SK-N-MC (cell line): ENCODE measurements at places on chromosomes 13 and 19.

DNA sequence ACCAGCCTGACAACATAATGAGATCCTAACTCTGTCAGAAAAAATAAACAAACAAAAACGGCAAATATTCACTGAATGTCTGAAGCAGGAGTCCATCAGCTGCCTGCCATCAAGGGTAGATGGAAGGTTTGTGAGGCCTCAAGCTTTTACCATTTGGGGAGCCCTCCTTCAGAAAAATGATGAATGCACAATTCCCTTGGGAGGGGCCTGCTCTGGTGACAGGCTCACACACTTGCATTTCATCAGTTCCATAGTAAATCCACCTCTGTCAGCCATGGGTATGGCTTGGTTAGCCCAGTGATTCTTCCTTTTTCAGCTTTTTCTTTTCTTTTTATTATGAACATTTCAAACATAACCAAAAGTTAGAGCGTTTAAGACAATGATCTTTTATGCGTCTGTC, 26.3 kb upstream of the KATNAL1 start:
- no peak for DNase-seq

DNA sequence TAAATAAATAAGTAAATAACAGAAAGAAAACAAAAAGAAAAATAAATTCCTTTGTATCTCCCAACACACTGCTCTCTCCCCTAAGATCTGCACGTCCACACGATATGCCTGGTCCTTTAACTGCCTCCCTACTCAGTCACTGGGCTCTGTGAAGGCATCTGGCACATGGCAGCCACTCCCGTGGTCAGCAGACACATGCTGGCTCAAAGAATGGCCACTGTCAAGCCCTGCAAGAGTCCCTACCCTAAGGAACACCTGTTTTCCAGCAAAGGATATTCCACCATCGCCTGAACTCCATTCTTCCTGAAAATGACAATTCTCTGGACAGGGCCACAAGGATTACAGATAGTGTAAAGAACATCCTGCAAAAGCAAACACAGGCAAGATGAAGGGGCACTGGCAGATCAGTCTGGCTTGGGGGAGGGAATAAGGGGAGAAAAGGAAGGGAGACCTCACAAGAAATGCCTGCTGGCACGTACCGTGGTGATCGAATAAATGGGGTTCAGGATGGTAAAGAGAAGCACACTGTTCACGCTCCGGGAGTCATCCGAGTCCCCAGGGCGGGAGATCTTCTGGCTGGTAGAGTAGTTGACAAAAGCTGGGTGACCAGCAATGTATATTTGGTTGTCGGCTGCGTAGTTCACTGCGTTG, 4.3 kb downstream of the HNRNPL start:
- no peak for DNase-seq

GRCh38 chr19:2468596-2468995, 7.3 kb upstream of the GADD45B start:
- no peak for DNase-seq

DNA sequence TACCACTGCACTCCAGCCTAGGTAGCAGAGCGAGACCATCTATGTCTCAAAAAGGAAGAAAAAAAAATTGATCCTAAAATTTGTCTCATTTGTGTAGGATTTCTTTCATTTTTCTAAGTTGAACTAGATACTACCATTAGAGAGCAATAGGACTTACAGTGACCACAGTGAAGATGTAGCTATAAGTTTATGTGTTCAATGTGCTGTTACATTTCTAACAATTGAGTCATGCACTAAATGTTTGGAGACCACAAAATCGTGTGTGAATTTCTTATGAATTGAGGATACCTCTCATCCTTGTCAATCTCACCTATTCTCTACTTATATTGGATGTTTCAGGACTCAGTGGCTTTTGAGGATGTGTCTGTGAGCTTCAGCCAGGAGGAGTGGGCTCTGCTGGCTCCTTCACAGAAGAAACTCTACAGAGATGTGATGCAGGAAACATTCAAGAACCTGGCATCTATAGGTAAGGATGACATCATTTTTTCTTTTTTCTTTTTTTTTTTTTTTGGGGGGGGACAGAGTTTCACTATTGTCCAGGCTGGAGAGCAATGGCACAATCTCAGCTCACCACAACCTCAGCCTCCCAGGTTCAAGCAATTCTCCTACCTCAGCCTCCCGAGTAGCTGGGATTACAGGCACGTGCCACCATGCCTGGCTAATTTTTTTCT, 12.8 kb downstream of the ZNF791 start:
- no peak for DNase-seq

- no peak for DNase-seq
These were observed 19.9 kb downstream of the NOSIP start for GRCh38 chr19:49560358-49560900.

DNA sequence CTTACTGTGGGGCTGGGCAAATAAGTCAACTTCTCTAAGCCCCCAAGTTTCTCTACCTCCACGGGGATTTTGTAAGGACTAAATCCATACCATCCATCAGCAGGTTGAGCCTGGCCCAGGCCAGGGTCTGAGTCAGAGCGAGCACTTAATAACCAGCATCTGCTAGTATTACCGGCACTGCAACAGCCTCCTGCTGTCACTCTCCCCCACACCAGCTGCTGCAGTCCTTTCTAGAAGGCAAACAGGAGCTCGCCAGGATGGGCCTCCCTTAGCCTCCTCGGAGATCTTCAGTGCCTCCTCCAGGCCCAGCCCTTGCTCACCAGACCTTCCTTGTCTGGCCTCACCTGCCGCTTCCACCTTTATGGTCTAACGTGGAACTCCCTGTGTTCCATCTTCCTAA, 3.2 kb downstream of the NAPA start:
- no peak for DNase-seq

- DNase-seq: no peak
These were observed 27.8 kb downstream of the COG3 start for GRCh38 chr13:45492538-45492937.

- DNase-seq: no peak
These were observed 14.1 kb downstream of the RNF113B start for GRCh38 chr13:98162935-98163334.

GRCh38 chr13:110626521-110626920, 11.2 kb downstream of the NAXD start:
- no peak for DNase-seq

DNA sequence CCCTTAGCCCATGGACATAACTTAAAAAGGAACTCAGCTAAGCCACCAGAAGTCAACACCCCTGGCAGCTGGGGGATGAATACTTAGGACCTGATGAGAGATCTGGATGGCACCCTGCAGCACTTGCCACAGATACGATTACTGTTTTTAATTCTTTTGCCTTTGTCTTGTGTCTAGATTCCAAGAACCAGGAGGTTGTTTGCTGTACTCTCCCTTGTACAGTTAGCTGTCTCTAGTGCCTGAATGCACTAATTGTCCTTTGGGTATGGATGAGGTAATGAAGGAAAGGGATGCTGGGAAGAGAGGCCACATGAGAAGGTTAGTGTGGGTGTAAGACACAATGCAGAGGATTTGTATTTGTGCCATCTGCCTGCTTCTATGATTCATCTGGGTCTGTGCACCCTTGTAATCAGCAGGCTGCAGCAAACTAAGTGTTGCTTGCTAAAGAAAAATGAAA, 385.8 kb downstream of the KCNRG start:
- no peak for DNase-seq

GRCh38 chr19:29687244-29687896, 22.1 kb downstream of the PLEKHF1 start:
- DNase-seq: no peak

DNA sequence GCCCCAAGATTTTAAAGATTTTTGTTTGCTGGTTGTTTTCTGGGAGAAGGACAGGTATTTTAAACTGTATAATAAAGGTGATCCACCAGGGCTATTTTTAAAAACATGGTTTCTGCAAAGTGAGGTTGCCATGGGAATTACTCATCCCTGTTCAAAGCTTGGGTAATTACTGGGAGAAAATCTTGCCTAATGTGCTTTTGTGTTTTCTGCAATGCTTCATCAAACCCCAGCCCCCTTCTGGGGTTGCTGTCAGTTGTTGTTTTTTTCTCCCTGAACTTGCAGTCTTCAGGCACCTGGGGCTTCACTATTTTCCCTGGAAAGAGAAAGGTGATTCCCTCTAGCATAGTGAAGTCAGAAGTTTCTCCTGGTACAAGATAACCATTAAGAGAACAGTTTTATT, 277.2 kb downstream of the NALCN start:
- no peak for DNase-seq

DNA sequence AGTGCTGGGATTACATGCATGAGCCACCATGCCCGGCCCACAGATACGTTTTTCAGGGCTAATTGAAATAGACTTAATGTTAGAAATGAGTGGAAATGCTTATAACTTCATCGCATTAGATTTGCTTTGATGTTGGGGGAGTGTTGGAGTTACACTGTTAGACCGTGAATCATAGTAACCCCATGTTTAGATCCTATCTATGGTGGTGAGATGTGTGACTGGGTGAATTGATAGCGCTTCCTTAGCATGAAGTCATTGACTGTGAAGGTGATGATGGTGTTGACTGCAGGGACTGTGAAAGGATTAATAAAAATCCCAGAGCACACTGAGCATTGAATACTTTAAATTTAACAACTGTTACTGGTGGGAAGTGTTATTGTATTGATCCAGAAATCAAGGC, 1.7 kb downstream of the ZNF264 start:
- DNase-seq: no peak

DNA sequence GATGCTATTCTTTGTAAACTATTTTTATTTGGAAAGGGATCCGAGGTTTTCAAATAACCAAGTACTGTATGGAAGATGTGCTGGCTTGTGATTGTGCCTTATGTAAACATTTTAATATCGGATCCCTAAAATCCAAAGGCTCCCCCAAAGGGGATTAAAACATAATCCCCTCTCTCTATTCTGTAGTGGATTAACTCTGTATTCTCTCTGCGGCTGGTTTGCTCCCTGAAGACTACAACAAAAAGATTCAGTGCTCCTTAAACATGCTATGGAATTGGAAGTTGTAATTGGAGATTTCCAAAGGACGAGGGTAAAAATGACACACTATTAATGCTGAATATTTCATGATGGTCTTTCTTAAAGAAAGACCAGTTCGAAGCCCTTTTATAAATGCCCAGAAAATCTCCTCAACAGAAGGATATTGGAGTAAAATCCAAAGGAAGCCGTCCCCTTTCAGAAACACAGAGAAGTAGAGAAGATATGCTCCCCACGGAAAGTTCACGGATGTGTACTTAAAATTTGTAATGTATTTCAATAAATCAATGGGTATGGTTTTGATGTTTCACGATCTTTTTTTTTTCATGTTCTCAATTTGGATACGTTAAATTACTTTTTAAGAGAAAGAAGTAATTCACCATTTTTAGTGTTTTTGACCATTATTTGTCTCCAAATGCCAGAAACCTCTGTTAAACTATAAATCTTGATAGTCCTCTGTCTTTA, 6.5 kb downstream of the MAB21L1 start:
- no peak for DNase-seq

- peak; percentile 2 for DNase-seq
These were observed 159.1 kb downstream of the LIG4 start for GRCh38 chr13:108056278-108056677.
